ENCODE measurements at places on chromosomes 6 and 20. TPM values are rescaled to one million over a fixed set of nuclear protein-coding genes. Genes with fewer than 3 reads are reported as not detected.

DNA sequence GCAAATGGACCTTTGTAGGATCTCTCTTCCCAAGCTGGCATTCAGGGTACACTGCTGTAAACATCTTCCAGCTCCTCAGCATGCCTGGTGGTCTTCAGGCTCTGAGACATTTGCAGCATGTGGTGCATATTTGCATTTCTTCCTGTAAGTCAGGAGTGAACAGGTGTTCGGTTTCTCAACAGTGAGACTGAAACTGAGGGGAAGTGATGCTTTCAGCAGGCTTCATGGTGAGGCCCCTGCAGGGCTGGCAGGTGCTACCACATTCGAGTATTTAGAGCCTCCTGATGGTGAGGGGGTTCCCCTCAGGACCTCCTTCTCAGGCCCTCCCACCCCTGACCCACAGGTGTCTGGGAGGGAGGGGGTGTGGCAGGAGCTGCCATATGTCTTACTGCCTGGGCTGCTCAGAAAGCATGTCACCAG, 15.1 kb downstream of the MYBL2 start:
- DNase-seq, result no peak

DNA sequence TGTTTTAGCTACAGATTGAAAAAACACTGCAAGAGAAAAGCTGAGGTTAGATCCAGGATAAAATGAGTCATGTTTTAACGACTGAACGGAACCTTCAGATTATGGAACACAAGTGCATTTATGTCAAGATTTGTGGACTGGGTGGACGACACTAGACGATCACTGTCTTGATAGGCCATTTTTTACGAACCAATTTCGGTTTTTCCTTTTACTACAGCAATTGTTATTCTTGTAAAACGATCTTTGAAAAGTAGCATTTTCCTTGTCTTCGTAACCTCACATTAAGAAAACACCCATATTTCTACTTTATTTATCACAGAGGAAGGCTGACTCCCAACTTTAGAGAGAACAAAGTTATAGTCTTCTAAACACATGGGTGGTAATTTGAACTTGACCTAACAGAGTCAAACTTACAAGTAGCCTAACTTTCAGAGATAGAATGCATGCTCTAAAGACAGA, 294.2 kb upstream of the TCF21 start:
- peak; percentile 24 for DNase-seq

DNA sequence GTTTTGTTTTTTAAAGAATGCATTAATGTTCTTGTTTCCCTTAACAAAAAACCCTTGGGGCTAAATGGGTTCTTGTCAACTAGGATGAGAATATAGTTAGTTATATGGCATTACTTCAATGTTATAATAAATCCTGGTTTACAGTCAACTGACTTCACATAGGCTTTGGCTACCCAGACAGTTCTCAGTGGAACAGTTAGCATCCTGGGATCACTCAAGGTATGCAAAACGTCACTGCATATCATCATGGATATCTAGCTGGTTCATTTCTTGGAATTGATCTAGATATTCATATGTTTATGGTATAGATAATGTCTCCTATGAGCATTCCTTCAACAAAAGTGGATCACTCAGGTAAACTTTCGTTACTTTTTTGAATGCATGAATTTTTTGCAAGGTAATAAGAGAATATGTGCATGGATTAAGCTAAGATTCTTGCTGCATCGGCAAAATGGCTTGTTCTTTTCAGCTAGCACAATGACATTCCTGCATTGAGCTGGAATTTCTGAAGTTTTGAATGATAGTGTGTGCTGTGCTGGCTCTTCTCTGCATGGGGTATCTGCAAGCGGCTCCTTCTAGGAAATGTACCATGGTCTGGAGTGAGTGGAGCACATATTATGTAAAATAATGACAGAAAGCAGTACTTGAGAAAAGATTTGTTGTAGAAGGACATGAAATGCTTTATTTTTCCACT, 138.9 kb downstream of the ADGRG6 start:
- no peak for DNase-seq

- DNase-seq, result peak; percentile 64
Measured at GRCh38 chr20:346640-347316, at the start of gene NRSN2. TSS of gene NRSN2 (plus strand) at chr20:347111. CDS start at chr20:349644, 2,533 bp downstream.

DNA sequence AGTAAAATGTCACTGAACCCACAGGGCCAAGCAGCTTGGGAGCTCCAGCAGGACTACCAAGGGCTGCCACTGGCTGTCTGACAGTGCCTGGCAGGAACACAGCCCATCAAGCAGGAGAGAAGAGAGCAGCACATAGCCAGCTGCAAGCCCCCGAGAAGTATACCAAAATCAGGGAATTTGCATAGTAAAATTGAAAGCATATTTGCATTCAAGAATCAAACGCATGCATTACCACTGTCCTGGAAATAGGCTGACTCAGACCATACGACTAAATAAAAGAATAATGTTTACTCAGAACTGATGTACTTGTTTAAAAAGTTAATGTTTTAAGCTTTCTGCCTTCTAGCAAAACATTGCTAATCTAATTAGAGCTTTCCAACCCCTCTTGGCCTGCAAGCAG, 298.1 kb downstream of the TFAP2B start:
- DNase-seq, result no peak

DNA sequence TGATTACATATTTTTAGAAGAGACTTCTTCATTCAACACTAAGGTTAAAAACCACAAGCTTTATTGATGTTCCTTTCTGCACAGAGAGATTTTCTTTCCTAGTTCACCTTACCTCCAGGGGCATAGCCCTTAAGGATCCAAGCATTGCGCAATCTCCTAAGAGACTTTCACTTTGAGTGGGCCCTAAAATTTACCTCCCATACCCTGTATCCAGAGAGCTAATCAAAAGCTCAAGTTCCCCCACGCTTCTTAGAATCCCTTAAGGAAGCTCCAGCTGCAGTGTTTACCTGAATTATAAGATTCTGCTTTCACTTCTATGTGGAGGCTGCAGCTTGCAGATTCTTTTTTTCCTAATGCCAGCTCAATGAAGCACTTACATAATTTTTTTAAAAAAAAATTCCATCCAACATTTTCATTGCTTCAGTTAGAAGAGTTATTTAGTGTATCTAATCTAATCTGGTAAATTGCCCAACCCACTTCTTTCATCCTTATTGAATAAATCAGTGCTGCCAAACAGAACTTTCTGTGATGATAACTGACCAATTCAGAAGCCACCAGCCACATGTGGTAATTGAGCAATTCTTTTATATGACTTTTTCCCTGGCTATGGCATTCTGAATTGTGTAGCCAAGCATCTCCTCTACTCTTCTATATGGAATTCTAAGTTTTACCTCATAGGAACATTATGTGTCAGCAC, 24.6 kb upstream of the SPTLC3 start:
- DNase-seq, result peak; percentile 80

GRCh38 chr20:23925789-23926525, 46.4 kb upstream of the CST5 start:
- no peak for DNase-seq

DNA sequence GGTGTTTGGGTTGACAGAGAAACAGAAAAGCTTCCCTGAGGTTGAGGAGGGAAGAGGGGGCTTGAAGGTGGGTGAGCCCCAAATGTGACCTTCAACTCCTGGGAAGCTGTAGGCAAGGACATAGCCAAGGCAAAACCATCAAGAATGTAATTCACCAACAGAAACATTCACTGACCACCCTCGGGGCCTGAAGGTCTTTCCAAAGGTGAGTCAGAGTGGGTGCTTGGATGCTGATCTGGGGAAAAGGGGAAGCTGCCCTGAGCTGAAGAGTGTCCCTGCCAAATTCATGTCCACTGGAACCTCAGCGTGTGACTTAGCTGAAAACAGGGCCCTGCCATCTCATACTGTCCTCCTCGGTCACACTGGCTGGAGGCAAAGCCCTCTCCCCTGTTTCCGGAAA, 234.2 kb upstream of the SULF2 start:
- no peak for DNase-seq

GRCh38 chr6:30754631-30755030, 10.3 kb upstream of the IER3 start:
- peak; percentile 81 for DNase-seq

DNA sequence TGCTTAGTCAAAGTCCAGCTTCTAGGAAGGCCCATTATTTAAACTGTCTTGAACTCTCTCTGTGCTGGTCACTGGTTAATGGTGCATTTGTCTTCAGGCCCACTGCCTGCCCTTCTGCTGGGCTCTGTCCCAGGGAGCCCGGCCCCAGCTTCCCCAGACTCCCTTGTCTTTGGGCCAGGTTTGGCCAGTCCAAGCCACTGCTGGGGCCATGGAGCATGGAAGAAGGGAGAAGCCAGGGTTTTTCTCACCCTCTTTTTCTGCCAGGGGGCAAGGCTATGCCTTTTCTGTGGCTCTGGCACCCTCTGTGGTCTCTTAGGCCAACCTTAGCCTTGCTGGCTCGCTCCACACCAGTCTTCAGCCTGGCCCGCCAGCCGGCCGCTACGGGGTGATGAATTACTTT, 390.0 kb upstream of the SULF2 start:
- no peak for DNase-seq

DNA sequence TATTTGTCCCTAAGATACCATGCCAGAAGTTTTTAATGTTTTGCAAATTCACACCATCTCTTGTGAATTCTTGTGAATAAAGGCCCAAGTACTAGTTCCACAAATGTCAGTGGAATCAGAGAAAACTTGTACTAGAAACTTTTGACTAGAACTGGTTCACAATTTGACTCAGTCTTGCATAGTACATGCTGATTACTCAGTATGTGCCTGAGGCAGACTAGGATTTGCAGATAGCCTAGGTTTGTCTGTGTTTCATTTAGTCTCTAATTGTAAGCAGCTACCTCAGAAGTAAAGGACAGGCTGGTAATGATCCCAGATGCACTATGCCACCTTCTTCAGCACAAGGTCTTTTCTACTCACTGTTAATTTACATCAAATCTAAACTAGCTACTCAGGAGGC, 34.2 kb upstream of the GSTA4 start:
- DNase-seq, result no peak

- no peak for DNase-seq
Measured at GRCh38 chr6:143349530-143349929, 101.0 kb downstream of the ADAT2 start.

- DNase-seq, result no peak
Measured at GRCh38 chr6:141451181-141451510, 681.6 kb upstream of the GJE1 start.

DNA sequence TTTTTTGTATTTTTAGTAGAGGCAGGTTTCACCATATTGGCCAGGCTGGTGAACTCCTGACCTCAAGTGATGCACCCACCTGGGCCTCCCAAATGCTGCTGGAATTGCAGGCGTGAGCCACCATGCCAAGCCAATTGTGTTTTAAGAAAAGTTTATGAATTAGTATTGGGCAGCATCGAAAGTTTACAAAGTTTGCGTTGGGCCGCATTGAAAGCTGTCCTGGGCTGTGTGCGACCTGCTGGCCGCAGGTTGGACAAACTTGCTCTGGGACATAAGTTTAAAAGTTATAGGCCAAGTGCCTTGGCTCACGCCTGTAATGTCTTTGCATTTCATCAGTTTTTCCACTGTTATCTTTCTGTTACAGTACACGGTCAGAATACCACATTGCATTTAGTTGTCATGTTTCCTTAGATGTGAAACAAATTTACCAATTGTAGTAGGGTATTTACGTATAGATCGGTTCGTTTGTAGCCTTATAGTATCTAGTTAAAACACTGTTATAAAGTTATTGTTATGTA, 39.5 kb downstream of the ASXL1 start:
- DNase-seq, result no peak

GRCh38 chr6:150482883-150483409, 114.1 kb downstream of the IYD start:
- no peak for DNase-seq

PRL gene
- not detected for total RNA-seq

GRM1 gene
- total RNA-seq, result under 0.01 TPM

POU5F1 gene
- total RNA-seq, result not detected

All from fibroblast of the aortic adventitia (primary cell).